Activated CD4-positive, CD25-positive, alpha-beta regulatory T cell treated with anti-CD3 and anti-CD28 coated beads, Interleukin-2, amount 50 U/mL, for 72 hours (primary cell): ENCODE measurements at places on chromosomes 11 and 22.

DNA sequence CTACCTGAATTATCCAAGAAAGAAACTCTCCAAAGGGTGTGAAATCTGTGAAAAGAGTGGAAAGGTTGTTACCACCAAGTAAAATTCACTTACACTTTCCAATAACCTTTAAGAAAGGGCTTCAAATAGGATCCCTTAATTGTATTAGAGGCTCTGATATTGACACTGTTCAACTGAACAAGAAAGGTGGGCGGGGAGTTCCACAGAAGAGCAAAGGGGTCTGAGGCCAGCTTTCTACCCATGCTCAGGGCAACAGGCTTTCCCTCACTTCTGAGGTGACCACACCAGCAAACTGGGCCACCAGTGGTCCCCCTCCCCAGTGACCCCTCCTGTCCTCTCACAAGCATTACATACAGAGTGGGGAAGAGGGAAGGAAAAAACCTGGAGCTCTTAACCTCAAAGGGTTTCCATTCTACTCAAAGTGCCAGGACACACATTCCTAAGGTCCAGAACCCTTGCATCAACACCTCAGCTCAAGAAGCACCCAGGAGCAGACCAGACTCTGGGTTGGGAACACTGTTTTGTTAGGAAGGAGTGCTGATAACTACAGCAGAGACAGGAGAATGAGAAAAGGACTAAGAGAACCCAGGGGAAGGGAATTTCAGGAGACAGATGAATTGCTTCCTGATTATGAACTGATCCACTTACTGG lies 71.6 kb upstream of the AKIP1 start:
- DNase-seq, result no peak

DNA sequence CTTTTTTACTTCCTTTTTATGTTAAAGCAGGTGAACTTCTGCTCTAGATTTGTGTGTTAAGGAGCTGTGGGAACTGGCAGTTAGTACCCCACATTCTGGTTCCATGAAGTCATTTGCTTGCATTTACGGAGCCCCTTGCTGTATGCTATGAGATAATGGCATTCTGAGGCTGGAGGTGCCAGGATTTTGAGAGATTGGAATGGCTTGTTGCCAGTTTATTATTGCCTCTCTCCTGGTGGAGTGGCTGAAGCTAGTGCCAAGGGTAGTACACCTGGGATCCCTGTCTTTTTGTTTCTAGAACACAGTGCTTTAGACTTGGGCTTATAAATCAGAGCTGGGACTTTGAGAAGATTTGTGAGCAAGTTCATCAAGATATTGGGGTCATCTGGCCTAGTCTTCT lies 73.8 kb downstream of the STIM1 start:
- DNase-seq, result no peak

DNA sequence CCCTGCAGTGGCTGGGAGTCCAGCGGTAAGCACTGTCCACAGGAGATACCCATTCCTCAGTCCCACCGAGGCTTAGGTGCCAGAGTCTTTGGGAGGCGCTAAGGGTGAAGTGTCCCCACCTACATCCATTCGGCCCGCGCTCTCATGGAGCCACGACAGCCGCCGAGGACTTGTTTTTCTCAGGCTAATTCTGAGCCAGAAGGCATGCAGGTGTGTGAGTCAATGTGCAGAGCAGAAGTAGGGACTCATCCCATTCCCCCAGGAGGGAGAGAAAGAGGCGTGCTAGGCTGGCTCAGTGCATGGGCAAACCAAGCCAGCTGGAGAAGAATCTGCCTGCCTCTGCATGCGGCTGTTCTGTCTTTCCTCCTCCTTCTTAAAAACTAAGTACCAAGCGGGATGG lies 46.6 kb downstream of the KCNC1 start:
- no peak for DNase-seq

- no peak for DNase-seq
These were observed 2.9 kb upstream of the FOSL1 start for GRCh38 chr11:65903068-65903481.

DNA sequence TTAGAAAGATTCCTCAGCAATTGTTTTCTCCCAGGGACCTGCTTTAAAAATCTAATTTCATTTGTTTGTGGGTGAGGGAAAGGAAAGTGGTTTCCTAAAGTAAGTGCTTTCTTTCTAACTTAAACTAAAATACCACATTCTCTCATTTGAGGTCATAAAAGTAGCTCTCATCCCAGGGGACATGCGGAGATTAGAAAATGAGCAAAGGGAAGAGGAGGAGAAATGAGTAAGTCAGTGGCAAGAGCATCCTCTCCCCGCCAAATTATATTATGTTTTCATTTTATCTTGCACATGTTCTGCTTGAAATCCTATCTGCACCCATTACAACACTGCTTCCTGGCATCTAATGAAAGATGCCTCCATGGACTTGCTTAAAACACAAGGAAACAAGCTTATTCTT lies 191.4 kb downstream of the ARHGAP42 start:
- no peak for DNase-seq
